ENCODE measurements at places on chromosomes 11 and 22.
A peak's percentile ranks its signal among the peaks of the same experiment; 100 is the strongest.

DNA sequence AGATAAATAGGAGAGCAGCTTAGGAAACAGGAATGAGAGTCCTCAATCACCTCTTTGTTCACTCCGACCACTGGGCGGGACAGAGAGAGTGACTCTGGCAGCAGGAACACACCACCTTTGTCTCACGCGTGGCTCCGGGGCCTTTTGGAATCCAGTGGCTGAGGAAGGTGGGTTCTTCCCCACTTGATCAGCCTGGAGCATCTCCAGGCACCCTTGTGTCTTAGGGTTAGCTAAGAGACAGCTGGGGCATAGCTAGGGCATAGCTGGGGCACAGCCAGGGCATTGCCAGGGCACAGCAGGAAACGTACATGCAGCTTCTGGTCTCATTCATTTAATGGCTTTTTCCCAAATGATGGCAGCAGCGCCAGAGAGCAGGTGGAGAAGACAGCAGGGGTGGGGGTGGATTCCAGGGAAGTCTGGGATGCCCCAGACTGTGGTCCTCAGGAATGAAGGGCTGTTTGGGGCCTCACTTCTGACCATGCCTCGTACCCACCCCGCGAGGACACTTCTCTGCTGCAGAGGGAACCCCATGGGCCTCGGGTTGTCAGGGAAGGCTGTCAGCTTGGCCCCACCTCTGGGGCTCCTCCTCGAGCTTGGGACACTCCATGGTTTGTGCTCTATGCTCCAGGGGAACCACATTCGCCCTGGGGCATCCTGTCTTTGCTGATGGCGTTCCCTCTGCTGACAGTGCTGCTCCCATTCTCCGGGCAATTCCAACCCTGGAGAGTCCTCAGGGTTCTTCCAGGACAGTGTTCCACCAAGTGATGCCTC lies 30.4 kb upstream of the SHANK2 start:
- DNase-seq: peak; percentile 85

GRCh38 chr11:69446108-69446507 lies 35.4 kb upstream of the LINC01488 start:
- no peak for DNase-seq

GRCh38 chr11:35066783-35067423 lies 72.1 kb upstream of the CD44 start:
- no peak for DNase-seq

GRCh38 chr11:117121176-117121575 lies 22.9 kb upstream of the PAFAH1B2 start:
- DNase-seq: no peak

DNA sequence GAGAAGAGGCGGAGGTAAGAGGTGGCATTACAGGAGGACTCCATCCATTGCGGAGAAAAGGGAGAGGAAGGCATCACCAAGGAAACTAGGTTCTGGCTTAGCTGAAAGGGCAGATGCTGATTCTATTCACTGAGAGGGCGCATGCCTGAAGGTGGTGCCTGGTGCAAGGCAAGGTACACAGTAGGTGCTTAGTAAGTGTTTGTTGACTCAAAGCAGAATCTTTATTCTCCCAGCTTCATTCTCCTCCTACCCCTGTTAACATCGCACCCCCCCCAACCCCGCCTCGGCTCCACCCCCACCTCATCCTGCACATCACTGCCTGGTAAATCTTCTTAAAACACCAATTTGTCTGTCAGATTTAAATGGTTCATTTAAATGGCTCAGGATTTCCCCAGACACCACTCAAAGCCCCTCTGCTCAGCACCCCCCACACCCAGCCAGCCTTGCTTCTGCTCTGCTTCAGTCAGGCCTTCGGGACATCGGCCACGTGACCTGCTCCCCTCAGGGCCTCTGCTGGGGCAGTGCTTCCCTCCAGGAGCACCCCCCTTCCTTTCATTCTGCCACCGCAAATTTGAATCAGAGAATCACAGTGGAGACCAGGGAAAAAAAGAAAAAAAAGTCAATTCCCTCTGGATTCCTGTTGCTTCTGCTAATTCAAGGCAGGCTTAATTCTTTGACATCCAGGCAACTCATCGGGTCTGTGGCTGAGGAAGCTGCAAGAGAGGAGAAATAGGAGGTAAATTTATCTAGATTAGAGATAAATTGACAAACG lies 17.8 kb upstream of the RCN1 start:
- no peak for DNase-seq
